ENCODE measurements at places on chromosomes 3 and 15. TPM values are rescaled to one million over a fixed set of nuclear protein-coding genes. Genes with fewer than 3 reads are reported as not detected.

Gene RCN2
- 67.3 TPM for total RNA-seq

Gene SPG21
- 104 TPM for total RNA-seq

Gene TLR9
- not detected for total RNA-seq

Gene SLC6A20
- not detected for total RNA-seq

Gene TBL1XR1
- total RNA-seq = 22.6 TPM

Gene SCN5A
- total RNA-seq = 0.63 TPM

Gene SLC2A2
- not detected for total RNA-seq

Gene CAPN3
- 0.87 TPM for total RNA-seq

Gene LRRC31
- not detected for total RNA-seq

Gene LRRN1
- total RNA-seq = not detected

Gene ZNF621
- 5.2 TPM for total RNA-seq

Gene POTEB
- not detected for total RNA-seq

Gene KLF15
- total RNA-seq = not detected

Gene HGD
- total RNA-seq = 17.6 TPM

Gene HIGD2B
- total RNA-seq = not detected

Gene THAP10
- 4.8 TPM for total RNA-seq

Gene TUSC2
- 38.6 TPM for total RNA-seq

Gene RAD51
- 21.3 TPM for total RNA-seq

Gene RLBP1
- not detected for total RNA-seq

Gene ITIH3
- total RNA-seq = not detected

Gene FOXB1
- not detected for total RNA-seq
